ENCODE measurements at places on chromosomes 12 and 14.

DNA sequence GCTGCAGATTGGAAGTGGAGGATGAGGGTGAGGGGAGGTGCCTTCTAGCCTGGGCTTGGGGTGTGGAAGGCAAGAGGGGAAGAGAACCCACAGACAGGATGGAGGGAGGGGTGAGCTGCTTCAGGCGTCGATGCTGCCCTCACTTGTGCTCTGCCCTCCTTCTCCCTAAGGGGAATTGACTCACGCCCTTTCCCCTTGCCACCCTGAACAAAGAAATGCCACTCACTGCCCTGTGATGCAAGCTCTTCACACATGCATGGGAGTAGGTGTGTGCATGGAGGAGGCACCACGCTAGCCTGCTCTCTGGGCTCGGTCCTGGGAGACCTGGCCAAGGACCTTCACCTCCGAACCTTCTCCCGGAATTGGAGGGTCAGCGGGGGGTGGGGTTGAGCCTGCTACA lies 35.7 kb upstream of the PRMT8 start:
- no peak for DNase-seq

GRCh38 chr14:96086032-96086431 lies 46.9 kb downstream of the C14orf132 start:
- no peak for DNase-seq

DNA sequence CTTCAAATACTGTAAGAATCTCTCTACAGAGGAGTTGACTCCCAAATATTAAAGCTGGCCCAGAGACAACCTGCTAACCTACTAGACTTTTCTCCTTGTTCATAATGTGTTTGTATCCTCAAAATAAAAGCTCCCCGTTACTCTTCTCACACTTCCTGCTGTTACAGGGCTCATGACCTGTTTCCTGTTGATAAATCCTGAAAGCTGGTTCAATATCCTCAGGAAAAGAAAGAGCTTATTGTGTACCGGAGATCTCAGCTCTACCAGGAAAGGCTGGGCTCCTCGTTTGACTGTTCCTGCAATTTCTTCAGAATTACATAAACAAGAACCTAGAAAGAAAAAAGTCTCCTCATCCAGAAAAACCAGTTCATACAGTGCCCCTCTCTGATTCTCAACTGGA lies 30.8 kb downstream of the CLEC1A start:
- DNase-seq = no peak

- DNase-seq = no peak
Measured at GRCh38 chr12:124852329-124852831, 11.3 kb downstream of the SCARB1 start.

DNA sequence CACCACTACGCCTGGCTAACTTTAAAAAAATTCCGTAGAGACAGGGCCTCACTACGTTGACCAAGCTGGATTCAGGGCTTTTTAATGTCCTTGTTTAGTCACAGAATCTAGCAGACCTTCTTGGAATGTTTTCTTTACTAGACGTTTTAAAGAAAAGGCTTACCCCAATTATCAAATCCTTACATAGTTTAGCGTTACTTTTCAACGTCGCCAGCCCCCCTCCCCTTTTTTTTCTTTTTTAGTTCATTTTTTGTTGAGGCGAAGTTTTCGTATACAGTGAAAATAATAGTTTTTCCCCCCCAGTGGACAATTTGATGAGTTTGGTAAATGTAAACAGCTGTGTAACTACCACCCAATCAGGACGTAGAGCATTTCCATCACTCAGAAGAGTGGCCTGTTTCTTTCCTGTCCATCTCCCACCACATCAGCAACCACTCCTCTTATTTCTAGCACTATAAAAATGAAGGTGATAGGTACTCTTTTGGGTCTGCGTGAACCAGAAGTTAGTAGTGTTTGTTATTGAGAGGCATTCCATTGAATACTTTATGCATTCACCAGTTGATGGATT lies 753 bp upstream of the DLGAP5 start:
- DNase-seq = no peak

GRCh38 chr12:97316321-97316720 lies 146.3 kb upstream of the RMST start:
- no peak for DNase-seq

DNA sequence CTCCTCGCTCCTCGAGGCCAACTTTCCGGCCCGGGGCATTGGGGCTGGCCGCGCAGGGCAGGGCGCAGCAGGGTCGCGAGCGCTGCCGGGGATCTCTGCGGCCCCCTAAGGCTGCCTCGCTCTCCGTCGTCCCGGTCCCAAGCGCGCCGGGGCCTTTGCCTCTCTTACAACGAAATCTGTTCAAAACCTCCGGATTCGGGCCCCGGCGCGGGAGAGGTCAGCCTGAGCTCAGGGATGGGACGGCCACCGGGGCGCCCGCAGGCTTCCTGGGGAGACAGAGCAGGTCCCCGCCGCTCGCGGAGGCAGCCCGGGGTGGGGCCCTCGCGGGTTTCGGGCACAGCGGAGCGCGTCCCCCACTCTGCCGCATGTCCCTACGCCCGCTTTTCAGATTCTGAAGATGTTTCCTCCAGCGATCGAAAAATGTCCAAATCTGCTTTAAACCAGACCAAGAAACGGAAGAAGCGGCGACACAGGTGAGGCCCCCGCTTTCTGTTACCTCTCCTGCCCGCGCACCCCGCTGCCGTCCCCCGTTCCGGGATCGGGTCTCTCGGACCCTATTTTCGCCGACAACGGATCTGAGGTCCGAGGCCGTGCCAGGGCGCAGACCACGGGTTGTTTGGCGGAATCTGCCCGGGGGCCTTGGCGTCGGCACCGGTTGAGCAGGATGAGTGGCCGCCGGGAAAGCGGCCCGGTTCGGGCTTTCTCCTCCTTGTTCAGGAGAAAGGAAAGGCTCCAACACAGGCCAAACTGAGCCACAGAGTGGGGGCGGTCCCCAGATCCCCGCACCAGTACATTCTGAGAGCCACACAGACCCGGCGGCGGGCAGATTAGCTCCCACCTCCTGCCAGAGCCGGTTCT lies 1.8 kb downstream of the VSX2 start:
- no peak for DNase-seq

GRCh38 chr12:131764738-131765137 lies 53.8 kb downstream of the SFSWAP start:
- no peak for DNase-seq

DNA sequence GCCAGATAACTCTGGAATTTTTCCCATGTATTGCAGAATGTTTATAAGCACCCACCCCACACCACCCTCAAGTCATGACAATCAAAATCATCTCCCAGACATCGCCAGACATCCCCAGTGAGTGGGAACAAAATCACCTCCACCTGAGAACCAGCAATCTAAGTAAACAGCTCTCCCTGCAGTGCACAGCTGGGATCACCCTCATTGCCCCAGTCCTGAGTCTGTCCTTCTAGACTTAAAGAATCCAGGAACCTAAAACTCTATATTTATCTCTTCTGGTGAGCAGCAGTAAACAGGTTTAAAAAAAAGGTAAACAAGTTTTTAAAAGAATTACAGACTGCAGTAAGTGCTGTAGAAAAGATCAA lies 43.3 kb upstream of the CMKLR1 start:
- DNase-seq = no peak

DNA sequence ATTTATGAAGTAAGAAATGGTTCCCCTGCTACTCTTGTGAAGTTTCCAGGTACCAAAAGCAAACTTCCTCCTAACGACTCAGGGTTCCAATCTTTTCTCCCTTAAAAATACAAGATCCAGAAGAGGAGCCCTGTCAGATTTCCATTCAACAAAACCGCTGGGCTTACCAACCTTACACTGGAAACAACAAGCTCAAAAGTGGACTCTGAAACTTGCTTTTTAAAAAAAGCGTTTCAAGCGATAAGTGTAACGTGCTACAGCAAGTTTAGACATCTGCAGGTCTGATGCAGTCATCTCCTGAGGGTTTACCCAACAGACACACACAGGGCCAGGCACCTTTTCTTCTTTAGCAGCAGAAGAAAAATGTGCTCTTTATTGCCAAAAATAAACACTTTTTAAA lies 6.9 kb upstream of the CREBL2 start:
- DNase-seq = no peak

DNA sequence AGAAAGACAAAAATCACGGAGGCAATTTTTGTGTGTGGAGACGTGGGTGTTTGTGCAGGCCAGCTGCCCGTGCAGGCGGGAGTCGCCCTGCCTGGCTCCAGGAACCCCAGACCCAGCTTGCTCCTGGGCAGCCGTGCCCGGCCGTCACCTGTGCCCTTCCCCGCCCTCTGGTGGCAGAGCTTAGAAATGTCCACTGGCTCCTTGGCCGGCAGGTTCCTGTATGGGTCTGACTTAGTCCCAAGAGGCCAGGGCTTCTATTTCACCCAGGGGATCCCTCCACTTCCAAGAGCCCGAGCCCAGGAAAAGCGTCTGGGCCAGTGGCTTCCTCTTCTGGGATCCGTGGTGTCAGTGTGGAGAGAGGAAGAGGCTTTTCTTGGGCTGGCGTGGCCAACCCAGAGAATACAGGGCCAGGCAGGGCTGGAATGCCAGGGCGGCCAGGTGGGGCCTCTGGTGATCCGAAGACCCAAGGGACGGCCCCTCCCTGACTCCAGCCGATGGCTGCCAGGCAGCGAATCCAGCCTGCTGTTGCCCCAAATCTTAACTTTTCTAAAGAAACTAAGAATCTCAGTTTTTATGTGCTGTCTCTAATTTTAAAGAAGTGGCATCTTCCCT lies 120.9 kb downstream of the TMEM132C start:
- no peak for DNase-seq

DNA sequence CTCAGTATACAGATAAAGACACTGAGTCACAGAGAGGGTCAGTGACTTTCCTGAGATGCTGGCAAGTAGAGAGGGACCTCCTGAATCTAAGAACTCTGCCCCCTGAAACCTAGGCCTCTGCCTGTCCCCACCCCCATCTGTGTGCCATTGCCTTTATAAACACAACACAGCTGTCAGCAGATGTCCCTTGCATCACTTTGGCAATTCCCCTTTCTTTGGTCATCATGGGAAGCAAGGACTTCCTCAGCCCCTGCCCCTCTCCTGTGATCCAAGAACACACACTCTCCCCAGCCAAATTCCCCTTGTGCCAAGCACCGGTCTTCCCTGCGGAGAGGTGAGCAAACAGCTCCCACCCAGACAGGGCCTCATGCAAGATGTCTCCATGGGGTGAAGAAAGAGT lies 8.3 kb downstream of the TSPAN11 start:
- DNase-seq = no peak

DNA sequence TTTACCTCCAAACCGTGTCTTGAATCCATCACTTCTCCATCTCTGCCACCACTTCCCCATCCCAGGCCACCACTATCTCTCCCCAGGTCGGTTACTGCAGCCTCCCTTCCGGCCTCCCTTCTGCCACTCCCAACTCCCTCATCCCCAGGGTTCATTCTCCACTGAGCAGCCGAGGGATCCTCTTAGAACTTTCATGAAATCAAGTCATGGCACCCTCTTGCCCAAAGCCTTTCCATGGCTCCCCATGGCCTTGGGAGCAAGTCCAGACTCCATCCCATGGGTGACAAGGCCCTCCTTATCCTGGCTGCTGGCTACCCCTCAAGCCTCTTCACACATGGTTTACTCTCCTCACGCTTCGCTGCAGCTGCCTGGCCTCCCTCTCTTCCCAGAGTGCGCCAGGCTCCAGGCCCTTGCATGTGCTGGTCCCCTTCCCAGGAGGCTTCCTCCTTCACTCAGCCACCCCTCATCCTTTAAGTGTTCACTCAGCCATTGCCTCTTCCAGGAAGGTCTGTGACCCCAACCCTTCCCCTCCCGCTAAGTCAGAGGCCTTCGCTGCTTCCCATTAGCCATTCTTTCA lies 17.9 kb upstream of the SH2B3 start:
- no peak for DNase-seq

DNA sequence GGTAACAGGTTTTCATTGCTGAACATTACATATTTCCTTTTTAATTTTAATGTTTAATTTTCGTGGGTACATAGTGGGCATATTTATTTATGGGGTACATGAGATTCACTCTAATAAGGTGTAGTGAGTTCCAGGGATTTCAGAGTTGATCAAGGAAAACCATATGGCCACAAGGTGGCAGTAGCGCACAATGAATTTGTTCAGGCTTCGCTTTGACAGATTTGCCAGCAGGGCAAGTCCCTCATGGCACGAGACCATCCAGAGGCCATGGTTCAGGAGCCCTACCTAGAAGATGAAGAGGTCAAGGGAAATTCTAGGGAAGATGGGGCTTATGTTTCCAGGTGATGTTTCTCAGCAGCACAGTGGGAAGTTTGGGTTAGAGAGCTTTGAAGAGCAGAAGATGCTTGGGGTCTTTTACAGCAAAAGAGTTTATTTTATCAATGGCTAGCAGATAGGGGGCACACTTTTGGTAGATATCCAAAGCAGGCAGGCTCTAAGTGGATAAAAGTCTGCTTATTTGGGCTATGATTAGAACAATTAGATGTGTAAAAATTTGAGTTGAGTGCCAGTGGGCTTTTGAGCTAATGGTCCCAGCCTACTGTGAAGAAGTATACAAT lies 1004.4 kb downstream of the AACS start:
- DNase-seq = no peak

GRCh38 chr12:114405519-114406271 lies at the start of gene TBX5:
Gene TBX5 (minus strand): TSS chr12:114406144. CDS start chr12:114403898, 2,246 bp downstream.
- no peak for DNase-seq

DNA sequence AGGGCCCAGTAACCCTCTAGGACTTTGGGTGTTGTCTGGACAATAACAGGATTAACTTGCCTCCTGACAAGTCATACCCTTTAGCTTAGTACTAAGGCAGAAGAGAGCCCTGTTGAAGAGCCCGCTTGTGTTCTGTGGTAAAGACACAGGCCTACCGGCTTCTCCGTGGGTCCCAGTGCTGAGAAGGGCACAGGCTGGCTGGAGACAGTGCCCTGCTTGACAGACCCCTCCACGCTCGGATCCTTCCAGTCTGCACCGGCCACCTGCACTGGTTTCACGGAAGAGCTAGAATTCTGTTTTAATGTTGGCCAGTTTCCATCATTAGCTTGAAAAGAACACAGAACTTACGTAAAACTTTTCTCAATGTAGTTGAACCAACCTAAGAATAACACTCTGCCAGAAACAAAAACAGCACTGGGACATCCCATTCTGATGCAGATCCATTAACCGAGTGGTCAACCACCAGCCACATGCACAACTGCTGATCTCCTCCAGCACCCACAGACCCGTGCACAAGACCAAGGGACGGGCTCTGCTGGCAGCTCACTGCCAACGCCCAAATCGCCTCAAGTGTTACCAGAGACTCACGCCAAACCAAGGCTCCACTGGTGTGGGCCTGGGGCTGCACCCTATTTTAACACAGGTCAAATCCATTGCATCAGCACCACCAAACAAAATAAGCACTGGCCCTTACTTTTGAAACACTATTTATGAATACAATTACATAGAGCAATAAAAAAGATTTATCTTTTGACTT lies 27.1 kb downstream of the ZFYVE21 start:
- no peak for DNase-seq

DNA sequence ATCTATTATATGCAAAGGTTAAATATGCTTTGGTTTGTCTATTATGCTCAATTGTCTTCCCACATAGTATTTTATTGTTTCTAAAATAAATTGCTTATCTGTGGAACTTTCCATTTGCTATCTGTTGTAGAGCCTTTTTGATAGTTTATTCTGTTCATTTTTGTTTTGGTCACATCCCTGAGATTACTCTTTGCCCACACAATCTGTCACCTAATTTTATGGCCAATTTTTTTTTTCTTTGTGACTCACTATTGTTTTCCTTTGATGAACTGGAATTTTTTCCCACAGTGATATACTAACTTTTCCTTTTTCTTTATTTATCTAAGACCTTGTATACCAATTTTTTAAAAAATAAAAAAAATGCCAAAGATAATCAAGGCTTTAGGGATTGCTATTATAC lies 61.1 kb downstream of the RASSF9 start:
- DNase-seq = no peak

Measured in NCI-H1417 treated with DMSO at 0.1 percent for 48 hours (cell line).